RPMI7951 (cell line): ENCODE measurements at places on chromosomes 13 and 19. TPM values are rescaled to one million over a fixed set of nuclear protein-coding genes. Genes with fewer than 3 reads are reported as not detected.

PRMT1 gene
- 334 and 387 TPM in 2 replicates for total RNA-seq

ZNF69 gene
- 17.8 and 23.0 TPM in 2 replicates for total RNA-seq

SIAH3 gene
- not detected in 2 replicates for total RNA-seq

PROZ gene
- not detected in 2 replicates for total RNA-seq

ZNF790 gene
- total RNA-seq, result 7.2 and 7.9 TPM in 2 replicates

URAD gene
- not detected in 2 replicates for total RNA-seq

C19orf81 gene
- not detected in 2 replicates for total RNA-seq

ZNF492 gene
- 1.4 and 2.4 TPM in 2 replicates for total RNA-seq

SARS2 gene
- total RNA-seq, result 11.5 and 17.3 TPM in 2 replicates

C19orf25 gene
- 25.2 and 27.1 TPM in 2 replicates for total RNA-seq

SSBP4 gene
- 25.1 and 38.9 TPM in 2 replicates for total RNA-seq

ZNF471 gene
- 1.1 and 1.3 TPM in 2 replicates for total RNA-seq

TSKS gene
- total RNA-seq, result not detected in 2 replicates

MCOLN1 gene
- 2.0 and 3.5 TPM in 2 replicates for total RNA-seq

ATP4B gene
- total RNA-seq, result not detected in 2 replicates

MIER2 gene
- 5.9 and 10.0 TPM in 2 replicates for total RNA-seq

LGI4 gene
- total RNA-seq, result 0.36 TPM in 1 of 2 replicates, not detected in the other

CLEC17A gene
- total RNA-seq, result not detected in 2 replicates

TJP3 gene
- total RNA-seq, result not detected in 2 replicates

ZNF571 gene
- 2.6 and 4.2 TPM in 2 replicates for total RNA-seq

NLRP11 gene
- total RNA-seq, result 1.3 and 1.7 TPM in 2 replicates

GAPDHS gene
- 0.20 TPM in 1 of 2 replicates, not detected in the other for total RNA-seq

TGFB1 gene
- total RNA-seq, result 15.2 and 18.1 TPM in 2 replicates
